ENCODE measurements at places on chromosomes 2 and 18.
A peak's percentile ranks its signal among the peaks of the same experiment; 100 is the strongest.

DNA sequence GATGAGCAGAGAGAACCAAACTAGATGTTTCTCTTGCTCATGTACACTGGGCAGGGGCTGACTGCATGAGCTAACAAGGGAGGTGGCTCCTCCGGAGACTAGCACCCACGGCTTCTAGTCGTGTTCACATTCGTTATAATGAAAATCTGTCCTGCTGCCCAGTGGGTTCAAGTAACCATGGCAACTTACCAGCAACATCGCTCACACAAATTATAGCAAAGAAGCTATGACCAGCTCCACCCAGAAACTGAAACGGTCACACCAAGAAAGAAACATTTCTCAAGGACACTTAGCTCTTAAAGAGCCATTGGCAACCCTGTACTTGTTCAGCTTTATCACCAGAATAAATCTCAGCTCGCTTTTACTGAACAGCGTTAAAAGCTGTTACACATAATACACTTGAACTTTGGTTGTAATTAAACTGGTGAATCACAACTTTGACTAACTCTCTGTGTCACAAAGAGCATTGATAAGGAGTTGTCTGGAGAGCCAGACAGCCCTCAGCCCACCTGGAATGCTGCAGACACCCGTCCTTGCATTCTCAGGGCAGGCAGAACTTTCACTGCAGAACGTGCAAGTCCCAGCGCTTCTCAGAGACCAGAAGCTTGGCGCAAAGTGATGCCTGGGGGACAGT, 141.2 kb downstream of the PID1 start:
- no peaks in the 10 kb centered on the region for H3K27me3 ChIP-seq
- no peak overlapping the region for H3K4me3 ChIP-seq
- peak overlapping the region; percentile 15 for H3K27ac ChIP-seq
- H3K4me1 ChIP-seq = peaks cover 7% of the 10 kb centered on the region
- DNase-seq = no peak

GRCh38 chr2:179124282-179124681, 74.3 kb upstream of the CCDC141 start:
- H3K27ac ChIP-seq = no peak overlapping the region
- no peaks in the 10 kb centered on the region for H3K36me3 ChIP-seq
- H3K4me3 ChIP-seq = no peak overlapping the region
- no peaks in the 10 kb centered on the region for H3K4me1 ChIP-seq

DNA sequence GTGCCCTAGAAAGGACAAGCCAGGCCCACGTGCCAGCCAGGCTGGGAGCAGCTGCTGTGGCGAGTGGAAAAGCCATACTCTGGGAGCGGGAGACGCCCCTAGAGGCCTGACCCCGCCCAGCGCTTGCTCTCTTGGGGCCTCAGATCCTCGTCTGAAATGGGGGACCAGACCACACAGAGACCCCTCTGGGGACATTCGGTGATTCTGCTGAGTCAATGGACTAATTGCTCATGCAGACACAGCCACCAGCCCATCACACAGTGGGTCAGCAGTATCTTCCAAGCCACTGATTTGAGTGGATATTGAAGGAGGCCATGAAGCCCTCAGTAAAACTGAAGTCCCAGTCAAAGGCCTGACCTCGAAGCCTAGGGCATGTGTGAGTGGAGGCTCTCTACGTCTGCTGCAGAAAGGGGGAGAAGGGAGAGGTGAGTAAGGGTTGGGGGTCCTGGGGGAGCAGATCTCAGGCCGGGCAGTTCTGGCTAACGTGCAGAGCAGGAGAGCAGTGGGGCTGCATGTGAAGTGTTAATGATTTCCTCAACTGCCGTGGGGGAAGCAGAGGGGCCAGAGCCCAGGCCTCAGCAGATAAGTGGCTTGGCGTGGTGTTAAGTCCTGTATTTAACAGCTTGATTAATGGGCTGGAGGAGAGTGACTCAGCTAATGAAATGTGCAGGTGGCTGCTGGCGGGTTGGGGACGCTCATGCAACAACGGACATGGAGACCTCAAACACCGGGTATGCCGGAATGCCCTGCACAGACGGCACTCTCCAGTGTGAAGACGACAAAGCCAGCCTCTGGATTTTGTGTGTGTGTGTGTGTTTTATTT, 104.4 kb upstream of the TWIST2 start:
- H3K4me3 ChIP-seq = no peak overlapping the region
- no peak for DNase-seq
- H3K36me3 ChIP-seq = no peaks in the 10 kb centered on the region
- H3K4me1 ChIP-seq = no peaks in the 10 kb centered on the region
- H3K27ac ChIP-seq = no peak overlapping the region

GRCh38 chr18:79043288-79043687, 25.9 kb upstream of the ATP9B start:
- H3K27ac ChIP-seq = no peak overlapping the region
- no peak overlapping the region for H3K4me3 ChIP-seq
- H3K27me3 ChIP-seq = no peaks in the 10 kb centered on the region
- no peaks in the 10 kb centered on the region for H3K4me1 ChIP-seq
- DNase-seq = no peak
- no peaks in the 10 kb centered on the region for H3K36me3 ChIP-seq

DNA sequence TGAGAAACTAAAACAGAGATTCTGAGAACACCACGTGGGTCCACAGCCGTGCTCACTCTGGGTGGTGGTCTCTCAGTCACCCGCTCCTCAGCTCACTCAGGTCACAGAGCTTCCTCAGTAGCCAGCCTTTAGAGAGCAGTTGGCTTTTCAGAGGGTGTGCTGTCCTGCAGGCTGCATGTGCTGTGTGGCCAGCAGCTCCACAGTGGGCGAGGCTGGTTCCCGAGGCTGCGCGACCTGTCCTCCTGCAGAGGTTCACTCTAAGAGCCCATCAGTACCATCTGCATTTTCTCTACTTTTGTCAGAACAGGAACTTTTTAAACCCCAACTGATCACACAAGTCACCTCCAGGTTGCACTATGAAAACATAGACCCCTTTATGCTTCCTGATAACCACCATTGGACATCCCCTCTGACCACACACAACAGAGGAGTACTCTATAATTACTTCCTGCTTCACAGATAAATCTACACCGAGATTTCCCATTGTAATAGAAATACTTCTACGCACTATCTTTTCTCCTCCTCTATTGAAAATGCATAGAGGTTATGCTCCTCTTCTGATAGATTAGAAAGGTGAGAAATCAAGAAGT, 93.1 kb downstream of the GYPC start:
- H3K36me3 ChIP-seq = no peaks in the 10 kb centered on the region
- no peak for DNase-seq
- H3K4me1 ChIP-seq = no peaks in the 10 kb centered on the region
- H3K27ac ChIP-seq = no peak overlapping the region
- H3K27me3 ChIP-seq = no peaks in the 10 kb centered on the region
- no peak overlapping the region for H3K4me3 ChIP-seq

DNA sequence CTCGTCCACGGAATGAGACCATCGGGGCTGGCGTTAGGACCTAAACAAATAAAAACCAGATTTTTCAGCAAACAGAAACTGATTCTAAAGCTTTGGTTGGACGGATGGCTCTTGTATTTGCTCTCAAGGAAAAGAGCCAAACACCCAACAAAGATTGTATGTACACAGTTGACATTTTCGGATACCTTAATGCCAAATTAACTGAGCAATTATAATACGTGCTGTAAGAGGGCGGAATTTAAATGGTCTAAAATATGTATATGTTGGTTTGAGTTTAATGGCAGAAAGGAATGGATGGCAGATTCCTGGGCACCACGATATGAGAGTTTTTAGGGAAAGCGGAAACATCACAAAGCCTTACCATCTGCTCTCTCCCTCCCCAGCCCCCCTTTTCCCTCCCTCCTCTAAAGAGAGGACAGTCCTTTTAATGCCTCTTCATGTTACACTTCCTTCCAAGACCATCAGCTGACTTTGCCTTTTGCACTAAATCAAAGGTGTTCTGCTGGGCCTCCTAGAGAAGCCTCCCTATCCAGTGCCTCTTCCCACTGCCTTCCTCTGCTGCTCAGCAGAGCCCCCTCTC, 33.3 kb downstream of the STAT1 start:
- H3K4me3 ChIP-seq = no peak overlapping the region
- H3K4me1 ChIP-seq = peaks cover 4% of the 10 kb centered on the region
- H3K36me3 ChIP-seq = peaks cover 100% of the 10 kb centered on the region
- H3K27me3 ChIP-seq = no peaks in the 10 kb centered on the region
- no peak overlapping the region for H3K27ac ChIP-seq

Measured in RWPE2 (cell line).